Epithelial cell of alveolus of lung (primary cell): ENCODE measurements at places on chromosomes 2 and 18. TPM values are rescaled to one million over a fixed set of nuclear protein-coding genes. Genes with fewer than 3 reads are reported as not detected.

The BAZ2B gene
- 14.5 and 55.0 TPM in 2 replicates for total RNA-seq

The TSGA10 gene
- total RNA-seq, result 0.72 and 0.91 TPM in 2 replicates

The SYT4 gene
- not detected in 2 replicates for total RNA-seq

The HRH4 gene
- not detected in 2 replicates for total RNA-seq

The PARD3B gene
- 1.4 and 2.7 TPM in 2 replicates for total RNA-seq

The ACTR3 gene
- total RNA-seq, result 103 and 260 TPM in 2 replicates

The FBXO15 gene
- 0.91 TPM in 1 of 2 replicates, not detected in the other for total RNA-seq

The C2orf78 gene
- total RNA-seq, result not detected in 2 replicates
